Choroid plexus epithelial cell (primary cell): ENCODE measurements at places on chromosomes 5 and 9.

DNA sequence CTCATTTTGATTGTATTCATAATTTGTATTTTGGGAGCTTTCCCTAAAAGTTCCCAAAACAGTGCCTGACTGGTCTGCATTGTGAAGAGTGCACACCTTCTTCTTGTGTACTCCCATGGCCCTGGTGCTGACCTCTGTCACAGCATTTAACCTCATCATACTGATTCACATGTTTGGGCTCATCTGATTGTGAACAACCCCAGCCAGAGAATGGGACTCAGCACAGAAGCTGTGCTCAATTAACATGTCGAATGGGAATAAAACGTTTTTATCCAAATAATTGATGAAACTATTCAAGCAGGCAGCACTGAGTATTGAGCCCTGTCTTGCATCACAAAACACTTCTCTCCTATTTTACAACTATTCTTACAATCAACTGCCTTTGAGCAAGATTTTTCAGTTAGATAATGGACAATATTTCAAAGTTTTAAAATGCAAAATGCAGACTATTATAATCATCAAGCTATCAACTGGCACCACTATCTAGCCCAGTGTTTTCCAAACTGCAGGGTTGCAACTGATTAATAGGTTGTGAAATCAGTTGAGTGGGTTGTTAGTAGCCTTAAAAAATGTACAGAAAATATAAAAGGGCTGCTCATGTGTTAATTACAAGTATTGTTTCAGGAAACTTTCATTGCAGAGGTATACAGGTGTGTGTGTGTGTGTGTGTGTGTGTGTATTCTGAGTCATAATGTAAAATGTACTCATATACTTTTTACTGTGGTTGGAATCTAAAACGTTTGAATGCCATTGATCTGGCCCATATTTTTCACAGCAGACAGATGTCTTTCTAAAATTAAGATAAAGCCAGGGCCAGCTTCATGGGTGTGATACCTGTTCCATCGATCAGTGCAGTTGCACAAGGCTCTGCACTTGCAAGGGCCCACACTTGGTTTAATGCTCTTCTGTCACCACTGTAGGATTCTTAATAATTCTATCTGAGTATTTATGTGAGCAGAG is 190.5 kb downstream of the PIK3R1 start:
- no peak for DNase-seq

- no peak for DNase-seq
These were observed 117.1 kb upstream of the RASA1 start for GRCh38 chr5:87150630-87151029.

- DNase-seq = peak; percentile 42
These were observed 141.5 kb downstream of the RMI1 start for GRCh38 chr9:84121991-84122523.

- DNase-seq = no peak
These were observed 31.5 kb downstream of the VAV2 start for GRCh38 chr9:133960568-133961129.

GRCh38 chr9:134229466-134230091 is 65.2 kb upstream of the RNU6ATAC start:
- no peak for DNase-seq

- no peak for DNase-seq
These were observed 207.9 kb downstream of the CNTLN start for GRCh38 chr9:17342696-17343095.

DNA sequence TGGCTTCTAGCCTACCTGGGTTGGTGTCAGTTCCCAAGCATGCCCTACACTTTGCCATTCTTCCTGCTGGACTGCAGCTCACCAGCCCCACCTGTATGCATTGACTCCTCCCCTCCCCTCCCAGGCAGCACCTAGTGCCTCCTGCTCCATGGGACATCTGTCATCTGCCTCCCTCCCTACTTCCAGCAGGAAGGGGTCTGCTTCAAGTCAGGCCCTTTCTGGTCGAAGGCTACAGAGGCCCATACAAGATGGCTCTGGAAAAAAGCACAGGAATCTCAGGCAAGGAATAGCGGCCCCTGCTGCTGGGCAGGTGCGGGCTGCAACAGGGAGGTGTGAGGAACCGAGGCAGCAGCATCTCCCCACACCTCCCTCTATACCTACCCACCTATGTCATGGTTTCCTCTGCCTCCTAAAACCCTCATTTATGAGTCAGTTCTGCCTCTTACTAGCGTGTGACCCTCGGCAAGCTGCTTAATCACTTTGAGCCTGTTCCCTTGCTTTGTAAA is 19.7 kb downstream of the WWC1 start:
- no peak for DNase-seq

- DNase-seq = no peak
These were observed 122.3 kb downstream of the NR3C1 start for GRCh38 chr5:143281226-143281625.

- no peak for DNase-seq
These were observed 44.8 kb upstream of the CYLC2 start for GRCh38 chr9:102950346-102950745.

DNA sequence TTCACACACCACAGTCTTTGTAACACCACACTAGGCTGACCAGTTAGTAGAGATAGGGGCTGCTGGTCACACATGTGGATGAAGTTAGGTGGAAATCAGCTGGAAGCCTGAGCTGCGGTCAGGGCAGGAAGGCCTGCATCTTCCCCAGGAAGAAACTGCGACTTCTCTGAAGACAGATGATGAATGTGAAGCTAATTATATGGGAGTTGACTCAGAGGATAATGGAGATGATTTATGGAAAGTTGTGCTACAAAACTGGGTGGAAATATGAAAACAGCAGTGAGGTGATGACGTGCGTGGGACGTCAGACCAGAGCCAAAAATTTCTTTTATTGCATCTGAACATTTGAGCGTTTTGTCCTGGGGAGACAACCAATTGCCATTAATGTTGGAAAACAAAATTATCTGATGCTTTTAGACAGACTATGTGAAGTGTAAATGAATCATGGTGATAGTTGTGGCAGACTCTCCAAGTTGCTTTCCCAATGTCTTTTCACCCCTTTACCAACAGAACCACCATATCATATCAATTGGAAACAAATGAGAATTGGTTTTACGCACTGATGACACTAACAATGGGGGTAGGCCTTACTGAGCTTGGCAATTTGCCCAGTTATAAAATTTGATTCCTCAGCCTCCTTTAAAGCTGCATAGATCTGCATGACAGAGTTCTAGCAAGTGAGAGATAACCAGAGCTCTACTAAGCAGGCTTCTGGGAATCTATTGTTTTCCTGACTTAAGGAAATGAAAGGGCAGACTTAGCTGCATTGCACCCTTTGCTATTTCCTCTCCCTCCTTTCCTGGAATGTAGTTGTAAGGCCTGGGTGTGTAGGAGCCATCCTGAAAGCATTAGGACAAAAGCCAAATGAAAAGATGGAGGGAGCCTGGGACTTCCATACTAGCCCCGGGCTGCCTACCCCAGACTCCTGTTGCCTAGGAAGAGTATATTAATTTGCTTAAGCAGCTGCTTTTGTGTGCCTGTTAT is 84.0 kb downstream of the RAB3C start:
- DNase-seq = no peak

- DNase-seq = no peak
These were observed 40.8 kb downstream of the OR2Y1 start for GRCh38 chr5:180699042-180699441.

DNA sequence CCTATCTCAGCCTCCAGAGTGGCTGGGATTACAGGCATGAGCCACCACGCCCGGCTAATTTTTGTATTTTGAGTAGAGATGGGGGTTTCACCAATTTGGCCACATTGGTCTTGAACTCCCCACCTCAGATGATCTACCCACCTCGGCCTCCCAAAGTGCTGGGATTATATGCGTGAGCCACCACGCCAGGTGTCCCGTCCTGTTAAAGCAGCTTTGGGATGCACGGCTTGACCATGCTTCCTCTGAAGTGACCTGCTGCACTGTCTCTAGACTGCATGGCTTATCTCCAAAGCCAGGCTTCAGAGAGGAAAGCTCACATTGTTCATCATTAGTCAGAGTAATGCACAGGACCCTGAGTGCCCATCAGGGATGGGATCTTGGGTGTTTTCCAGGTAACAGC is 45.4 kb downstream of the SEMA4D start:
- DNase-seq = no peak

DNA sequence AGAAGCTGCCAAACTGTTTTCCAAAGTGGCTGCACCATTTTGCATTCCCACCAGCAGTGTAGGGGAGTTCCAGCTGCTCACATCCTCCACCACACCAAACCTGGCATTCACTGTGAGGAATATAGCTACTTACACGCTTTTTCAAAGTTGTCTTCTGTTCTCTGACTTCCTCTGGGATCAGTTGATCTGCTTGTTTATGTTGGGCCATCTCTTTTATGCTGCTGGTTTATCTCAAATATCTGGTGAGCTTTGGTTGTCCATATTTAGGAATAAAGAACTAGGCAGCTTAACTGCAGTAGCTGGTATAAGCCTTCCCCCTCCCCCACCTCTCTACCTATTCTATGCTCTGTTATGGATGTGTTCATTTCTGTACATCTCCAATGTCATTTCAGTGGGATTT is 8.5 kb upstream of the ZNF79 start:
- no peak for DNase-seq

DNA sequence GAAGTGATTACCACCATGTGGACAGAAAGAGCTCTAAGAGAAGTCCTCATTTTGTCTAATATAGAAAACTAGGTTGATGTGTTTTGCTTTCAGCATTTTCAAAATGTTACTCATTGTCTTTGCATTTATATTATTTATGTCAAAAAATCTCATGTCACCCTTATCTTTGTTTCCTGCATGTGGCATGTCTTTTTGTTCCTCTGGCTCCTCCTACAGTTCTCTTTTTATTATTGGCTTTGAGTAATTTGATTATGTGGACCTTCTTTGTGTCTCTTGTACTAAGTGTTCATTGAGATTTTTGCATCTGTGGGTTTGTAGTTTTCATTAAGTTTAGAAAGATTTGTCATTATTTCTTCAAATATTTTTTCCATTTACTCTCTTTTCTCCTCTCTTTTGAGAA is 58.8 kb downstream of the GNG10 start:
- DNase-seq = peak; percentile 11

DNA sequence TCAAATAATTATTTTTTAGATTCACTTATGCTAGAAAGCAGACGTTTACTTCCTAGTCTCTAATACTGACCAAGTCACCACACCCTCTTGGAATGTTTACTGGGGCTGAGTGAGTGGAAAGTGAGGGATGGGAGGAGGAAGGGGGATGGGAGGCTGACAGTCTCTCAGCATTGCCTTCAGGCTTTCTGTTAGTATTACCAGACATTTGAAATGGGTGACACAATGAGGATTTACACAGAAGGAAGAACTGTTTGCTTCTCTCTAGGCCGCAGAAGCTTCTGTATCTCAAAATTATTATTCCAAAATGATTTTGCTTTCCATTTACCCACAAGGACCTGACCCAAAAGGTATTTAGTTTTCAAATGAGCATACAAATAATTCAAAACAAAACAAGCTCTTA is 232.8 kb upstream of the ZNF608 start:
- no peak for DNase-seq

GRCh38 chr5:77181596-77182304 is 28.7 kb upstream of the PDE8B start:
- no peak for DNase-seq

GRCh38 chr5:133948721-133949120 is 19.7 kb downstream of the C5orf15 start:
- no peak for DNase-seq

DNA sequence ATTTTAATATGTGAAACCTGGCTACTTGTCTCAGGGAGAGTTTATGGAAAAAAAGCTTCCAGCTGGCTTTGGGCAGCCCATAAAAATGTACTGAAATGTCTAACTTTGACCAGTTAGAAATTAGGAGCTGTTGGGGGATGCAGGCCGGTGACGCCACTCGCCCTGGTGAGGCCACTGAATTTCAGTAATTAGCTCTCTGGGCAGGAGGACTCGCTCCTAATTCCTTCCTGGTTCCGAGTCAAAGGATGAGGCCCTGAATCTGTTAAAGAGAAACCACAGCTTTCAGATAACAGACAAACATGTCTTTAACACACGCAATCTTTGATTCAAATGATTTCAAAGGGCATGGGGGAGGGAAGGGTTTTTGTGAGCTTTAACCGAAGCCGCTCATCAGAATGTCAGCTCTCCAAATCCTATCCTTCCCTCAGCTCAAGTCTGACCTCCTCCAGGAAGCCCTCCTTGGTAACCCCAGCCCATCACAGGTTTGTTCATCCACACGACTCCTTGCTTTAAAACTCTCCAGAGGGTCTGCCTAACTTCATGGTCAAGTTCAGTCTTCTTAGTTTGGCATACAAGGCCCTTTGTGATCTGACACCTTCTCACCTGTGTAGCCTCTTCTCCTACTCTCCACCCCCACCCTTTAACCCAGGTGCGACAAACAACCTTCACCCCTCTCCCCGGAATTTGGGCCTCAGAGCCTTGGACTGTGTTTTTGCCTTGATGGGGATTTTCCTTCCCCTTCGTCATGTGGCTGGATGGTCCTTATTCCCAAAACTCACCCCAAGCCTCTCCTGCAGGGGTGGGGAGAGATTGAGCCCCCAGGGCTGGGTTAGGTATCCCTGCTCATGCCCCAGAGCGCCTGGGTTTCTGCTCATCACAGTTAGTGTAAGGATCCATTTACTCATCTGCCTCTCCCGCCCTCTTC is 13.6 kb upstream of the PHF19 start:
- DNase-seq = no peak

DNA sequence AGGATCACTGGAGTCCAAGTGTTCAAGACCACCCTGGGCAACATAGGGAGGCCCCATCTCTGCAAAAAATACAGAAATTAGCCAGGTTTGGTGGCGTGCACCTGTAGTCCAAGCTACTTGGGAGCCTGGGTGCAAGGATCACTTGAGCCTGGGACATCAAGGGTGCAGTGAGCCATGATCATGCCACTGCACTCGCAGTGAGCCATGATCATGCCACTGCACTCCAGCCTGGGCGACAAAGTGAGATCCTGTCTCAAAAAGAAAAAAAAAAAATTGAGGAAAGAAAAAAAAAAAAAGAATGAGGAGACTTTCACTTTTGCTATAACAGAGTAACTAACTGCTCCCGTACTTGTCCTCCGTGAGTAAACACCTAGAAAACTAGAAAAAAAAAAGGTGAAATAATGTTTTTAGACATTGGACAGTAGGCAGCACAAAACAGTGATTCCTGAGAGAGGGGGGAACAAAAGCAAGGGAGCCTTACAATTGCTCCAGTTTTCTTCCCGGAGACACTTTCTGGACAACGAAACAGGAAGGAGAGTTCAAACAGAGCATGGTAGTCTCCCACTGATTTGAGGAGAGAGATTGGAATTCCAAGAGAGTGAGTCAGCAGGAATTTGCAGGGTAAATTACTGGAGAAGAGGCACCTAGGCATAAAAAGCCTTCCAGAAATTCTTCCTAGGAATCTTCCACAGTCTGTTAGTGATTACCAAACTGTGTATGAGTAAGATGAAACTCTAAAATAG is 6.9 kb upstream of the ZBTB5 start:
- peak; percentile 89 for DNase-seq

DNA sequence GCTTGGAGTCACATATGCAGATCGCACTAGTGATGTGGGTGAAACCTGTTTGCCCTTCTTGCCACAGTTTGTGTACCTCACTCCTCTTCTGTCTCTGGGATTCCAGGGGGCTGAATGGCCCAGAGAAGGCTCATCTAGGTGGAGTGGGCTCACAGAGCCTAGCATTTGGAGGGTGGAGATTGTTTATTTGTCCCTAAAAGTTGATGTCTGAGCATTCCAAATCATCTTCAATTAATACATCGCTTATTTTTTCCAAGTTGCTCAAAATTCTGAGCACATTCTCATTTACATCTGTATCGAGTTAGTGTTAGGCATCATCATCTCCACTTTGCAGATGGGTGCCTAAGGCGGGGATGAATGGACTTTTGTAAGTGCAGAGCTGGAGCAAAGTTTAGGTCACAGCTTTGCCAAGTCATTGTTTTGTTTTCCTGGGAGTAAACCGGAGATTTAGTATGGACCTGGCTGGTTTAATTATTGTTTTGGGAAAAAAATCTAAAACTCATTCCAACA is 2.0 kb downstream of the ABL1 start:
- DNase-seq = peak; percentile 34

- no peak for DNase-seq
These were observed 2.6 kb downstream of the C9orf40 start for GRCh38 chr9:74949859-74950855.
